ENCODE measurements at places on chromosomes 12 and 14.
A peak's percentile ranks its signal among the peaks of the same experiment; 100 is the strongest.

- DNase-seq = no peak
Measured at GRCh38 chr12:49875115-49875720, 28.5 kb downstream of the FAIM2 start.

DNA sequence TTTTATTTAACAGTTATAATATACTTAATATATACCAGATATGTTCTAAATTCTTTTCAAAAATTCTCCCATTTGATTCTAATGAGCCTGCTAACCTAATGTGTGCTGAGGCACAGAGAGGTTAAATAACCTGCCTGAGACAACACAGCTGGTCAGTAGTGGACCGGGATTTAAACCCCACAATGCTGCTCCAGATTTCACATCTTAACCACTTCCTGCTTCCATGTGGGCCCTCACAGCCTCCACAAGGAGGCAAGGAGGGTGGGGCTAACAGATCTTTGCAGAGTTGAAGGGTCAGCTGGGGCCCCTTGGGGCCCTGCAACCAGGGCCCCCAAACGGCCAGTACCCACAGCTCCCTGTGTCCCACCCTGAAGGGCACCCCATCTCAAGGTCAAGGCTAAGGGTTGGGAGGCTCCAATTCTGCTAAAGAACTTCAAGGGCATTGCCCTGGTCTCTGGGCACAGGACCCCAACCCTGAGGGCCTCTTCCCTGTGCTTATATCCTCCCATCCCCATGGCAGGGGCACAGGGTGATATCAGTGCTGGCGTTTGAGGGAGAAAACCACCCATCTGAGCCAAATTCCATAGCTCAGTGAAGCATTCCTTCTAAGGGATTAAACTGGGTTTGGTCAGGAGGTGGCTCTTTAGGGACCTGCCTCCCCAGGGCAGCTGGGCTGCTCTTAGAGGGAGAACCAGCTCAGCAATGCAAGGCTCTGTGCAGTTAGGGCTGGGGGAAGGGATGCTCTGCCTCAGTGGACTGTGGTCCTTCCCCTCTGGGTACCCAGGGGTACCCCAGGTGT, 2.2 kb downstream of the KRT80 start:
- no peak for DNase-seq

- no peak for DNase-seq
Measured at GRCh38 chr14:74574090-74574433, 38.0 kb downstream of the LTBP2 start.

- no peak for DNase-seq
Measured at GRCh38 chr14:34711169-34711568, 3.2 kb downstream of the CFL2 start.

DNA sequence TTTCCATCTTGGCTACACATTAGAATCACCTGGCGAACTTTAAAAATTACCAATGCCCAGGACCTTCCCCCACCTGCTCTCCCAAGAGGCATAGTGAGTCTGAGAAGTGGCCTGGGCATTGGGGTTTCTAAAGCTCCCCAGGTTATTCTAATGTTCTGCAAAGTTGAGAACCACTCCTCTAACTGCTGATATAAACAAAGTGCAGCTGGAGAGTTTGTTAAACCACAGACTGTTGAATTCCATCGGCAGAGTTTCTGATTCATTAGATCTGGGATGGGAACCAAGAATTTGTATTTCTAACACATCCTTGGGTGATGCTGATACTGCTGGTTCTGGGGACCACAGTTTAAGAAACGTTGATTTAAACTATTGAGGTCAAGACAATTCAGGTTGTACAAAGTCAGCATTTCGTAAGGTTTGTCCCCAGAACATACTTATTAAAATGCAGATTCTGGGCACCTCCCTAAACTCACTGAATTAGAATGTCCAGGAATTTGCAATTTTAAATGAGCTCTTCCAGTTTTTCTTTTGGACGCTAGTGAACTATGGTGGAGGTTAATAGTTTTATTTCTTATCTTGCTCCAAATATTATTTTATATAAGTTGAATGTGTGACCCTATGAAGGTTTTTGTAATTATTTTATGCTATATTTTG, 309.1 kb downstream of the NRXN3 start:
- DNase-seq = no peak

GRCh38 chr14:61797309-61797708, 35.1 kb downstream of the SNAPC1 start:
- DNase-seq = no peak

- DNase-seq = no peak
Measured at GRCh38 chr12:116343331-116343884, 65.9 kb upstream of the MED13L start.

DNA sequence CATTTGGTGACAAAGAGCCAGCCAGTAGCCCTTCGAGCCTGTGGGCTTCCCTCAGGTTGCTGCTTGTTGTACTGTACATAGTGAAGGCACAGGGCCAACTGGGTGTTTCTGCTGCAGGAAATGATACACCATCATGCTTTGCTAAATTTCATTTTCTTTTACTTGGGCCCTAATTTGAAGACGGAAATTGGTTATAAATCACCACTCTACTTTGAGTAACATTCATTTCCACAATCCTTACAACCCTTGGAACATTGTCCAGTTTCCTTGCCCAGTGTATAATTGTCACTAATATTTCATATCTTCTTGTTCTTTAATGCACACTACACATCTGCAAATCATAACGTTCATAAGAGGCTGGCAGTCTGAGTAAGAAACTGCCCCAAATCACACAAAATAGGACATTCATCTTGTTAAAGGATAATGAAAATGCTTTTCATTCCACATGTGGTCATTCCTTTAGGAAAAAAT, 30.2 kb downstream of the MSRB3 start:
- no peak for DNase-seq

- no peak for DNase-seq
Measured at GRCh38 chr14:69137843-69138535, 14.9 kb downstream of the DCAF5 start.

DNA sequence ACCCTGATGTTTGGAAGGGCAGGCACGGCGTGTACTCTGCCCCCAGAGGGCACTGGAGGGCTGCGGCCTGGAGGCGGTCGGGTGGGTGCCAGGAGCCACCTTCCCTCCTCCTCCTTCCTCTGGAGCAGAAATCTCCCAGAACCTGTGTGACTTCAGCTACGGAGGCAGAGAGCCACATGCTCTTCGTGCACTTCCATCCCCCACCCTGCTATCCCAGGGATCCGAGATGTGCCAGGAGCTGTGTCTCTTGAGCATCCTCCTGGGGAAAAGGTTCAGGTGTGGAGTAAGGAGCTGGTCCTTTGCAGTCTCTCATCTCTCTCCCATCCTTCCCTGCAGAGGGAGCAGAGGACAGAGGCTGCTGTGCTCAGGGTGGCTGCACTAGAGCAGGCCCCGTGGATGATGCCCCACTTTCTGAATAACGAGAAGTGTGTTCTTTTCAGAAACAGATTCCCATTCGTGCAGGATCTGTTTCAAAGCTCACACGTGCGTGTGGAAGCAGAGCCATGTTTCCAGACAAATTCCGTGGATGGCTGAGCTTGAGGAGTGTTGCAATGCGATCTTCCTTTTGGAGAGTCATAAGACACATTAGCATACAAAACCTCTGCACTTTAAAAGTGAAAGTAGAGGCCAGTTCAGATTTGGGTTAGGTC, 162.9 kb downstream of the ADGRD1 start:
- DNase-seq = peak; percentile 70

- no peak for DNase-seq
Measured at GRCh38 chr14:96349286-96350075, 13.7 kb downstream of the ATG2B start.

- no peak for DNase-seq
Measured at GRCh38 chr14:51473808-51474565, 177.7 kb upstream of the FRMD6 start.

- DNase-seq = no peak
Measured at GRCh38 chr12:99910342-99910741, 74.4 kb downstream of the ANKS1B start.

DNA sequence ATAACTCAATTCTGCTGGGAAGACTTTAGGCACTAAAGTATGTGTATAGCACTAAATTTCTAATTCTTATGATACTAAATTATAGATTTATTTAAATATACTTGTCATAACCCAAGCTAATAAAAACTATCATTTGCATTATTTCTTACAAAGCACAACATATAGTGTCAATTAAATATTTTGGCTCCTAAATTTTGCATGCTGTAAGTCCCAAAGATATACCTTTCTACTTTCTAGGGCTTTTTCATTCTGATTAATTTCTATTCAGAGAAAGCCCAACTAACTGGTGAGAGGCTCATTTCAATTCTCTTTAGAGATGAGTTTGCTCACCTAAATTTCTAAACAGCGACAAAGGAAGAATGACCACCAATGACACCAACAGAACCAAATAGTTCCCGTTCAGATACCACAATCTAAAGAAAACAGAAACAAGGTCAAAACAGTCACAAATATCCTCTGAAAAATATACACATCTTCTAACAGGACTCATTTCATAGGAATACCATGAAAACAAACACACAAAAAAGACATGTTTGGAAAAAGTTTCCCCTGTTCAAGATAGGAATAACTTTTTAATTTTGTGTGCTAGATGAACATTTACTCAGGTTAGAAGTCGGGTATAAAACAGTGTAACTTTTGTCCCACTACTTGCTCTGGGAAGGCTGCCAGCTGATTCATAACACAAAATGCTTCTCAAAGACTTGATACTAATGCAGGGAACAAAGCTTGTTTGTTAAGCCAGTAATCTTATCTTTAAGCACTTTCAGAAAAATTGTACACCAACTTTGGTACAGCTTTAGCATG, 7.6 kb downstream of the SLC38A2 start:
- no peak for DNase-seq

DNA sequence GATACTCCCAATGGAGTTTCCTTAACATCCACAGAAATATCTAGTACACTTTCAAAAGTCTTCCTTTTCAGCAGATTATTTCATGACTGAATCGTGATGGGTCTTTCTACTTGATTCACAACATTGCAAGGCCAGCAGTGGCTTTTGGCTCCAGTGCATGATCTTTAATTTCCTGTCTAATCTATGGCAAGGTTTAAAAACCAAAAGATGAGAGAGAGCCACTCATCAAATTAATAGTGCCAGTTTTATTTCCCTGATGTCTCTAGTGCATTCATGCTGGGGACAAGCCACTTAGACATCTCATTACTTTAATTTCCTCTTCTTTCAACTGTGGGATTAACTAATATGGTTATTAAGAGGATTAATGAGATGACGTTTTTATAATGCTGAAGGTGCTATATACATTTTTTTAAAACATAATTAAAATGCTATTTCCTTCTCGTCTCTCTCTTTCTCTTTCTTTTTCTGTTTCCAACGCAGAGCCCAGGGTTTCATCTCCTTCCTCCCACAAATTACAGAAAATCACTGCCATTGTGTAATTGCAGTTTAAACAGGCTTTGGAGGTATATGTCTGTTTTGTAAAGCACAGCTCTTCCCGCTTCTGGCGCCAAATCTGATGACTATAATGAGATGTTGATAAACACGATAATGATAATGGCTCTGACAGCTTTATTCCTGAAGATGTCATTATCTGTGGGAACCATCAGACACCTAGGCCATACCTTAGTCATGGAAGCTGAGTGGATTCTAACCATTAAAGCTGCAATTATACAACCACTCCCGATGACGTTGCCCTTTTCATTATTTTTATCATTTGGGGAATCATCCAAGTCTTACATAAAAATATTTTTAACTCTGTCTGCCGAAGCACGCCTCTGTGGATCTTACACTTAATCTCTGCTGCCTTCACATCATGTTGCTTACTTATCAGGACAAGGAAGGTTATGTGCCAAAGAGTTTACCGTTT, 103.1 kb upstream of the PPM1H start:
- no peak for DNase-seq

DNA sequence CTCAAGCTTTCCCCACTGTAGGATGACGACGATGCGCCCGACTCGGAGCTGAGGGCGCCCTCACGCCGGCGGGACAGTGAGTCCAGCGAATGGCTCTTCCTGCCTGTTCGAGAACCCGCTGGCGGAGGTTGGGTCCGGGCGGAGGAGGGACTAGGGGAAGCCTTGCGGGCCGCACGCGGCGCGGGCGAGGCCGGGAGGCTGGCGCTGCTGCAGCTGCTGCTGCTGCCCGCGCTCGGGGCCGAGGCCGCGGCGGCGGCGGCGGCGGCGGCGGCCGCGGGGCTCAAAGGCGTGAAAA, 1.9 kb downstream of the CCDC177 start:
- no peak for DNase-seq

DNA sequence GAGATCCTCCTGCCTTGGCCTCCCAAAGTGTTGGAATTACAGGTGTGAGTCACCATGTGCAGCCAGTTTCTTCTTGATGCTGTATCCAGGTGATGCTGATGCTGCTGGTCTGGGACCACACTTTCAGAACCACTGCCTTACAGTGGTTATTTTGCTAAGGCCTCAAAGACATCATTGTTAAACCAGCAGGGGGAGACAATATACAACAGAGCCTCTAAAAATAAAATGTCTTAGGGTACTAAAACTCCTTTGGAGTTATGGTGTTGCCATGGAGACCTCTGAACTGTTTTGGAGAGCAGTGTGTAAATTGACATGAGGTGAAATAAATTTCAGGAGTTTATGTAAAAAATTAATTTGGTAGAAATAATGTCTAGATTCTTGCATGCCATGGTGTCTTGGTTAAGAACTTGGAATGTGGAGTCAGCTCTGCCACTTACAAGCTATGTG, 1.1 kb upstream of the ARG2 start:
- no peak for DNase-seq

DNA sequence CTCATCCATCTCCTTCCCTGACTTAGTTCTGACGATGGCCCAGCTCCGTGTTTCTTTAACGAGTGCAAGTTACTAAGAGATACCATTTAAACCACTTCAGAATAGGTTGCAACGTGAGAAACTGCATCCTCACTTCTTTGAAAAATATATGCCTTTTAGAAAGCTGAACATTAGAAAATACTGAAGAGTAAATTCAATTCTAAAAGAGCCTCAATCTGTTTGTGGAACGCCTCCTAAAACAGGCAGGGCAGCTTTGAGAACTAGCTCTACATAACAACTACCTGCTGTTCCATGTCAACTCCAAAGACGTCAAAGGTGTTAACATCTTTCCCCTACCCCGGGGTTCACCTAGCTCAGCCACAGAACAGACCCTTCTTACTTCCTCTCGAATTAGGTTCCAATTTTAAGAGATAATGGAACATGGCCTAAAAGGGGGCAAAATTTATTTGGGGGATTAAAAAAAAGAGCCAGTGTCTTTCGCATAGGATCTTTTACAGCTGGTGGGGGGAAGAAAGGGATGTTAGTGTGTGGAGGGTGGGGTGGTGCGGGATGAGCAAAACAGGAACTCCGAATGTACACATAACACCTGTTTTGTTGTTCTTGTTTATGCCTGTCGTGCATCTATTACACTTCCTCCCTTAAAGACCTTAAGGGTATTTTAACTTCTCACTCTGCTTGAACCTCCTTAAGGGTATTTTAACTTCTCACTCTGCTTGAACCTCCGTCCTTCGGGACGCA, 3.3 kb downstream of the BHLHE41 start:
- DNase-seq = no peak

DNA sequence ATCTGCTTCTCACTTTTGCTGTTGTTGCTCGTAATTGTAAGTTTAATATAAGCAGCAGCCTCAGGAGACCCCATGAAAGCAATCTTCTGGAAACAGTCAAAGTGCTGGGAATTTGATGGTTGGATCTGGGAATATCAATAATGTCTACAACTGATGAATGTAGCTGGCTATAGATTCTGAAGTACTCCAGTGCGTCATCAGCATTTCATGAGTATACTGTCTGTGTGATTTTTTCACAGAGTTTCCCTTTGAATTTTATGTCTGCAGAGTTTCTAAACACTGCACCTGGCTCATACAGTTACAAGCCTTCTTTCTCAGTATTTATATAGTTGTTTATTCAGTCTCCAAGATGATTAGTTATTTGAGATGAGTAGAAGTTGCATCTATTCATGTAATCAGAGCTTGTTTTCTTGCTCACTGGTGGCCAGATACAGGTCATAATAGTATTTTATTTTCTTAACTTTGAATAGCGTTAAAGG, 222.3 kb downstream of the RAD51B start:
- no peak for DNase-seq

Data from WERI-Rb-1 (cell line).